Fibroblast of lung (primary cell): ENCODE measurements at places on chromosomes 16 and 17. TPM values are rescaled to one million over a fixed set of nuclear protein-coding genes. Genes with fewer than 3 reads are reported as not detected.

GRCh38 chr17:82807101-82807500 is 32.7 kb downstream of the ZNF750 start:
- no peak for DNase-seq

DNA sequence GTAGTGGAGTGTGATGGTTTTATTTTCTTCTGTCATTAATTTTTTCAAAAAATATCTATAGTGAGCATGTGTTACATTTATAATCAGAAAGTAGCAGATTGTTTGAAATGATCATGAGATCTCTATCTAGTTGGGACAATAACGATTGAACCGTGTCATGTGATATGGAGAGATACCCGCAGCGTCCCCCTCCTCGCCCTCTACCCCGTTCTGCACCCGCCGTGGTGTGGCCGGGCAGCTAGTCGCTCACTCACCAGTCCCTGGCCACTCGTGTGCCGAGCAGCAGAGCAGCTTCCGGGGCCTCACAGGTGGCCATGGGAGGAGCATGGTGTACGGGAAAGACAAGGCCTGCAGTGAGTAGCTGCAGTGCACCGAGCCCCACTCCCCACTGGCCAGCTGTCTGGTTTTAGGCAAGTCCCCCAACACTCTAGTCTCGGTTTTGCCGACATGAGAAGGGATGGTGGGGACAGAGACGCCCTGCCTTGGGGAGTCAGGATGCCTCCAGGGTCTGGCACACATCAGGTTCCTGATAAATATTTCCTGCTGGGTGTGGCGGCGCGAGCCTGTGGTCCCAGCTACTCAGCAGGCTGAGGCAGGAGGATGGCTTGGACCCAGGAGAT is 15.3 kb downstream of the MLYCD start:
- no peak for DNase-seq

- peak; percentile 16 for DNase-seq
Observed at GRCh38 chr17:57548421-57549410, 196.4 kb downstream of the CCDC182 start.

DBNDD1 gene
- polyA plus RNA-seq: 2.1 and 7.4 TPM in 2 replicates

DNA sequence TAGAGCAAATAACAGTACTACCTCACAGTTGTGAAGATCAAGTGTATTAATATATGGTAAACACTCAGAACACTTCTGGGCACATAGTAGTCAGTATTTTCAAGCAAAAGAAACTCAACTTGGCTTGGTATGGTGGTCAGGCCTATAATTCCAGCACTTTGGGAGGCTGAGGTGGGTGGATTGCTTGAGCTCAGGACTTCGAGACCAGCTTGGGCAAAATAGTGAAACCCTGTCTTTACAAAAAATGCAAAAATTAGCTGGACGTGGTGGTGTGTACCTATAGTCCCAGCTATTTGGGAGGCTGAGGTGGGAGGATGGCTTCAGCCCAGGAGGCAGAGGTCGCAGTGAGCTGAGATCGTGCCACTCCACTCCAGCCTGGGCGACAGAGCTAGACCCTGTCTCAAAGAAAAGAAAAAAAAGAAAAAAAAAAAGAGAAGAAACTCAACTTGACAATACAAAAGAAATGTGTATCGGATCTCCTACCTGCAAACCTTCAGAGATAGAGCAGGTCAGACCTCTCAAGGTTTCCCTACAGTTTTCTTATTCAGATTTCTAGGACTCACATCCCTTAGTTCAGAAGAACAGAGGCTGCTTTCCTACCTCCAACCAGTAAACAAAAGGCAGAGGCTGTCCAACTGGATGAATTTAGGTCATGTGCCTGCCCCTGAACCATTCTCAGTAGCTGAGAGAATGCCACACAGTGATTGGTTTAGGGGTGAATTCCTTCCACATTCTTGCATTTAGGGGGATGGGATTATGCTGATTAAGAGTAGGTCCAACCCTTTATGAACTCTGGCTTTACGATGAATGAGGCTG is 1.7 kb upstream of the KPNA2 start:
- peak; percentile 61 for DNase-seq

KRTAP2-2 gene
- polyA plus RNA-seq: not detected in 2 replicates

GRCh38 chr17:79628861-79629547 is 18.2 kb upstream of the RBFOX3 start:
- DNase-seq: no peak

CHST4 gene
- polyA plus RNA-seq: not detected in 2 replicates

FOXO3B gene
- 2.6 and 2.7 TPM in 2 replicates for polyA plus RNA-seq

DNA sequence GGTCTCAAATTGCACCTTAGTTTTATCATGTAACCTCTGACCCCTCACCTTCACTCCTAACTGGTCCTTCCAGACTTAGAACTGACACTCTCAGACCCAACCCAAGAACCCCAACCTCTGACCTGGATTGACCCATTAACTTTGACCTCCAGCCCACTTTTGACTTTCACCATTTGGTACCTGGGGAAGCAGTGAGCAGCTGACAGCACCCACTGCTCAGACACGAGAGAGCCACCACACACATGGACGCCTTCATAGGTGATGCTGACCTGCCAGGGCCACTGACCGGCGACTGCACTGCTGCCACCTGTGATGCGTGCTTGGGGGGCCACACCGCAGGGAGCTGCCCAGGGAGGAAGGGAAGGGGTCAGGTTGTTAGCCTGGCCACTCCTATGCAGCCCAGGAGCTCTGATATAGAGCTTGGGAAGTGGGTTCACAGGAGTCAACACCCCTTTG is 2.5 kb downstream of the PRSS8 start:
- DNase-seq: no peak

GRCh38 chr16:50440531-50440930 is 71.7 kb upstream of the BRD7 start:
- no peak for DNase-seq

MGAT5B gene
- 0.09 and 0.35 TPM in 2 replicates for polyA plus RNA-seq

HBZ gene
- not detected in 2 replicates for polyA plus RNA-seq

CCL14 gene
- not detected in 2 replicates for polyA plus RNA-seq

QRICH2 gene
- 0.26 and 0.42 TPM in 2 replicates for polyA plus RNA-seq

DNA sequence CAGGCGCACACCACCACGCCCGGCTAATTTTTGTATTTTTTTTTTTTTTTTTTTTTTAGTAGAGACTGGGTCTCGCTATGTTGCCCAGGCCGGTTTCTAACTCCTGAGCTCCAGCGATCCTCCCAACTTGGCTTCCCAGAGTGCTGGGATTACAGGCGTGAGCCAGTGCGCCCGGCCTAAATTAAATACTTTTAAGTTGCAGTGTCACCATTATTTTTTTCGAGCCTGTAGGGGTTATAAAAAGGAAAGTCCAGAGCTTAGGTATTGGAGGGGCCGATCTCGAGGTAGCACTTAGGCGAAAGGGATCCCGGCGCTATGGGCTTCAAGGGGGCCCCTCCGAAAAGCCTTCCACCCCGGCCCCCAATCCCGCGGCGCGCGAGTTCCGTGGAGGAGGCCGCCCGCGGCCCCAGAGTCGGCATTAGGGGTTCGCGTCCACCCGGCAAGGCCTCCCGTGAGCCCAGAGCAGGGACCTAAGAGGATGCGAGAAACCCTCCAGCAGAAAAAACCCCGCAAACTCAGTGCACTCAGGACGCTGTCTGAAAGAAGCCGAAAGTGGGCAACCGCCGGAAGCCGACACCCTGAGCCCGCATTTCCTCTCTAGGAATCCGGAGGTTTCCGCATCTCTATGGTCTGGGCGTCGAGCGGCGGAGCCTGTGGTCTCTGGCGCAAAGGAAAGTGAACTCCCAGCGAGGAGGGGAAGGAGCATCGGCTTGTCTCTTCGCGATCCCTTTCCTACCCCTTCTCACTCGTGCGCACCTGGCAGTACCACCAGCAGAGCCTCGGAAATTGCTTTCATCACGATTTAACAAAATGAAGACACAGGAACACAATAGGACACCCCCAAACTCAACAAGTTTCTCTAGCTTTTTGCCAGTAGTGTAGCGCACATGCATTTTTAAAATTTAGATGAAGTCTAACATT is 14.1 kb upstream of the RGS9 start:
- peak; percentile 94 for DNase-seq

GUCY2D gene
- polyA plus RNA-seq: not detected in 2 replicates

FMNL1 gene
- polyA plus RNA-seq: 1.1 and 1.9 TPM in 2 replicates

- DNase-seq: peak; percentile 47
Observed at GRCh38 chr17:76265624-76266243, 586 bp downstream of the UBALD2 start.

DNA sequence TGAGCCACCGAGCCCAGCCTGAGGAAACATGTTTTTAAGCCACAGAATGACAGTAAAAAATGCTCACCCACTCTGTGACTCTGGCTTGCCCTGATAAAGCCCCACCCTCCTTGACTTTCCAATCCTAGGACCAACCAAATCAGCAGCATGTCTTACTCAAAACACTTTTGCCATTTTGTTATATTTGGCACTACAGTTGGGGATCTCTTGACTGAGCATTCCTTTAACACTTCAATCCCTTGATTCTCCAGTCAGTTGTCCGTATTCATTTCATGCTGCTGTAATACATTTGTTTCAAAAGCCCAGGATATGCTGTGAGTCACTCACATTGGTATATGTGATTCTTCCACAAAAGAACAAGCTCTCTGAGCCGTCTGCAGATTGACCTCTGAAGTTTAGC is 8.2 kb downstream of the MYH3 start:
- DNase-seq: peak; percentile 21

- no peak for DNase-seq
Observed at GRCh38 chr17:63697341-63698286, 2.3 kb downstream of the LIMD2 start.

DNA sequence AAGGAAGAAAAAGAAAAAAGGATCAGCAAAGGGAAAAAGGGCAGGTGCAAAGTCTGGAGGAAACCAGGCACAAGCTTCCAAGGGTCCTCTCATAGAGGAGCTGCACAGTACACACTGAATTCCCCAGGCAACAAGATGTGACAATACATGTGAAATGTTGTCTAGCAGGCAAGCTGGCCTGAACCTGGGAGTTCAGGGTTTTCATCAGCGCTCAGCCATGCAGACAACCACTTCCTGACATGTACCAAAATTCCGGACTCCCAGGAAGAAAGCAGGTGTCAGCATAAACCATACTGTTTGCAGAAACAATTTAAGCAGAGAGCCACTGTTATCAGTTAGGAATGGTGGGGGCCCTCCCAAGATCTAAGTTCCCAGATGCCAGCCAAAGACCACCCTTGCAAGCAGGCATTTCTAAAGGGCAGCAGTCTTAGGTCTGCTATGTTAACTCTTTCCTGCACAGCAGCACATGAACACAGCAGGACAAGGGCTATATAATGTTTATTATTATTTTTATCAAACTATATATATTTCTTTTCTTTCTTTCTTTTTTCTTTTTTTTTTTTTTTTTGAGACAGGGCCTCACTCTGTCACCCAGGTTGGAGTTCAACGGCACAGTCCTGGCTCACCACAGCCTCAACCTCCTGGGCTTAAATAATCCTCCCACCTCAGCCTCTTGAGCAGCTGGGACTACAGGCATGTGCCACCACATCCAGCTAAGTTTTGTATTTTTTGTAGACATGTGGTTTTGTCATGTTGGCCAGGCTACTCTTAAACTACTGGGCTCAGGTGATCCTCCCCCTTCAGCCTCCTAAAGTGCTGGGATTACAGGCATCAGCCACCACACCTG is 10.1 kb downstream of the TK2 start:
- no peak for DNase-seq

- DNase-seq: peak; percentile 16
Observed at GRCh38 chr17:76659928-76660655, 16.5 kb upstream of the ST6GALNAC1 start.

CTRB1 gene
- polyA plus RNA-seq: not detected in 2 replicates

DNA sequence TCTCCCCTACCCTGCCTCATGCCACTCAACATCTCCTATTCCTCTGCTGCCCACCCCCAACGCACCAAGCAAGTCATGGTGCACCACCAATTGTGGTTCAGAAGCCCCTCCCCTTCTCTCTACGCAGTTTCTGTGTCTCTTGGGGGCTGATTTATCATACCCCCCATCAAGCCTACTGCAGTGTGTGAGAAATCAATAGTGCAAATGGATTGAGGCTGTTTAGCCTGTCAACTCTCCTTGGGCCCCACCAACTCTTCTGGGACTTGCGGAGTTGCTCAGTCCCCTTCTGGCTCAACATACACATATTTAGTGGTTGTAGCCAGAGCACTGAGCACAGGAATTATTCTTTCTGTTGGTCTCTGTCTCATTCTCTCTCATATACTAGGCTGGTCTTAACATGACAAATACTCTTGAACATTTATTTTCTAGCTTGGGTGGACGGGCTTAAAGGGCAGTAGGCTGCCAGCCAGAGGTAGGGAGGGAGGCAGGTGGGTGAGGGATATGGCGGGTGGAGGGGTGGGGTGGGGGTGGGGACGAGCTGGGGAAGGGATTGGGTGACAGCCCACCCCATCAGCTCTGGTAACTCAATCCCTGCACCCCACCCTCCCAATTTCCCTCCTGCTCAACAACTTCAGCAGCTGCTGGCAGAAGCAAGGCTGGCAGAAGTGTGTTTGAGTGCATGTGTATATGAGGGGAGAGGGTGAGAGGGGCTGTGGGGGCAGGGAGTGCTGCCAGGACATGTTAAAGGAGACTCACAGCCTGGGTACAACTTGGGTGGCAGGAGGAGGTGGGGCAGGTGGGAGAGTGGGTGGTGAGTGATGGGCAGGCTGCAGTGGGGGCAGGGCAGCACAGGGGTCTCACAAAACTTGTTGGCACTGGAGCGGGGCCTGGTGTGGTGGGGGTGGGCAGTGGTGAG is 4.9 kb downstream of the RARA start:
- peak; percentile 45 for DNase-seq

- no peak for DNase-seq
Observed at GRCh38 chr16:75189638-75190245, 17.2 kb downstream of the CTRB2 start.

DNA sequence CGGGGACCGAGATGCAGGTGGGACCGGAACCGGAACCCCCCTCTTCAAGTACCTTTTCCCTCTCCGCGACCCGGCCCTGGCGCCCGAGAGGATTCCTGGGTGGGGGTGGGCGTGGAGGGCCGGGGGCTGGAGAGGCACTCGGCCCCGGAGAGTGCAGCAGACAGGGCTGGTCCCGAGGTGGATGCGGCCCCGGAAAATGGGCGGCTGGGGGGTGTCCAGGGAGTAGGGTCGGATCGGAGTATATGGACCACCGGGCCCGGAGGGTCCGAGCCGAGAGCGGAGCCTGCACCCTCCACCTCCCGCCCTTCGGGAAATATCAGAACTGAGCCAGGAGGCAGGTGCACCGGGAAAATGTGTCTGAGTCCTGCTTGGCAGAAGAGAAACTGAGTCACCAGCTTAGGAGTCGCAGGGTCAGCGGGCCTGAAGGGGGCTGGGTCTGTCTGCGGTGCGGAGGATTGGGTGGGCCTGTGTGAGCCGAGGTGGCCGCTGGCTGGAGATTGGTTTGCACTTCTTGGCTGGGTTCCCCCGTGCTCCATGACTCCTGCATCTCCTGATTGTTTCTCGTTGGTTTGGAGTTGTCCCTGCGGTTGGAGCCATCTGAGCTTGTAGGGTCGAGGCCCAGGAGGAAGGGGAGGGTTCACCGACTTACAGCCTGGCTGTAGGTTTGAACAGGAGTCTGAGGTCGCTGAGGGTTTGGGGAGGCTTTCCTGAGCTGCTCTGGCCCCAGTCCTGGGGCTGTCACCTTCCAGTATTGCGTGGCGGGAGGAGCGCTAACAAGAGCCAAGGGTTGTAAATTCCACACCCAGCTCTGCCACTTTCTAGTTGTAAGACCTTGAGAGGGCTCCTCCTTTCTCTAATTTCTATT is 518 bp downstream of the SH2B1 start:
- DNase-seq: peak; percentile 48
